CD4-positive, alpha-beta T cell treated with Interleukin-10 for 1 hour (primary cell): ENCODE measurements at places on chromosomes 11 and 22.

DNA sequence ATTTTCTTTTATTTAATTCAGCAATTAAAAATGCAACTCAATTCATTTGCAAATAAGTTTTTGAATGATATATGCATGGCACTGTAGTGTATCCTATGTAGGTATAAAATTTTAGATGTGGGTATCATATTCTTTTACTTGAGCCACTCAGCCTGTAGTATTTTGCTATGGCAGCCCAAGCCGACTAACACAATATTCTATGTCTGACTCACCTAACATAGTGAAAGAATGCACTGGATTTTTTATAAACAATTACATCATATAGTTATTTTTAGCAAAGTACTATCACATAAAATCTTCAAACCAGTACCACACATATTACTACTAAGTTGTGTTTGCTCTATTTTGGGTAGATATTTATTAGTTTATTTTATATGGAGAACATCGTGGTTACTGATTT lies 21.9 kb upstream of the GRIA4 start:
- no peak for DNase-seq

- no peak for DNase-seq
Observed at GRCh38 chr11:11555208-11555607, 66.6 kb downstream of the GALNT18 start.

DNA sequence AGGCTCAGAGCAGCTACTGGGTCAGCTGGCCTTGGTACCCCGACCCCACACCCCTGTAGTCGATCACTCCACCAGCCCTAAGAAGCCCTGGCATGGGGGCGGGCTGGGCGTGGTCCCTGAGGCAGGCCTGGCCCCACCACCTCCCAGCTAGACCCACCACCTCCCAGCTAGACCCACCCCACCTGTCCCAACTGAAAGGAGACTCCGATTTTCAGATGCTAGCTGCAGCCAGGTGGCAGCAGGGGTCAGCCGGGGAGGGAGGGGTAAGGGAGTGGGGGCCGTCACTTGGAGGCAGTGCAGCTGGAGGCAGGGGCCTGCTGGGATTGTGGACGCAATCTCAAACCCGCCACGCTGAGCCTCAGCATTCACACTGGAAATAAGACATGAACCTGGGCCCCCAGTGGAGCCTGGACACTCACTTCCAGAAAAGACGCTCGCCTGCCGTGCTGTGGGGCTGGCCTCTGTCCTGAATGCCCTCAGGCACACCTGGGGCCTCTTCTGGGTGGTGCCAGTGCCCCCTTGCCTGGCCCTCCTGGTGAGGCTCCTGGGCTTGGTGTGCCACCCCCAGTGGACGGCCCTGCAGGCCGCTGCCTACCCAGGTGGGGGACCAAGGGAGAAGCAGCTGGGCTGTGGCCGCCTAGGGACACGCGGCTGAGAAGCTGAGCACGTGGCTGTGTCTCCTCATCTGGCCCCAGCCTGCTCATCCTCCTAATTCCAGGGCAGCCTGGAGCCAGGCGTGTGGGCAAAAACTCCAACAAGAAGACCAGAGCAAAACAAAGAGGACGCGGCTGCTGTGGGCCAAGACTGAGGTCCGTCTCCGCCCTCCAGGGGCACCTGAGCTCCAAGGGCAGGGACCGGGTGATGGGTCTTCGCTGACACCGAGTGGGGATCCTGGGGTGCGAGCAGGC lies 26.7 kb downstream of the OSBPL5 start:
- no peak for DNase-seq

DNA sequence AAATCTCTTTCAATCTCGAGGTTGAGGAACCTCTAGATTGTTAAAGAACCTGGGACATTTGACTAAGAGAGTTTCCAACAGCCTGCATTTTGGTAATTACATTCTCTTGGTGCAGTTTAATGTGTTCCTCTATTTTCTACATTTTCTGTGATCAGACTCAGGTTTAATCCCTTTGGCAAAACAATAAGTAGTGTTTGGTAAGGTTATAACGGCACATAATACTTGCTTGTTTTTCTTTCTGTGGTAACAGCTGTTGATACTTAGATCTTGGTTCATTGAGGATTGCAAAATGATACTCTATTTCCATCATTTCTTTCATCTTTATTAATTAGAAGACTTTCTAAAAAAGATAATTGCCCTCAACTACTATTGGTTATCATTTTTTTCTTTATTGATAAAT lies 271.3 kb downstream of the SBF2 start:
- no peak for DNase-seq

DNA sequence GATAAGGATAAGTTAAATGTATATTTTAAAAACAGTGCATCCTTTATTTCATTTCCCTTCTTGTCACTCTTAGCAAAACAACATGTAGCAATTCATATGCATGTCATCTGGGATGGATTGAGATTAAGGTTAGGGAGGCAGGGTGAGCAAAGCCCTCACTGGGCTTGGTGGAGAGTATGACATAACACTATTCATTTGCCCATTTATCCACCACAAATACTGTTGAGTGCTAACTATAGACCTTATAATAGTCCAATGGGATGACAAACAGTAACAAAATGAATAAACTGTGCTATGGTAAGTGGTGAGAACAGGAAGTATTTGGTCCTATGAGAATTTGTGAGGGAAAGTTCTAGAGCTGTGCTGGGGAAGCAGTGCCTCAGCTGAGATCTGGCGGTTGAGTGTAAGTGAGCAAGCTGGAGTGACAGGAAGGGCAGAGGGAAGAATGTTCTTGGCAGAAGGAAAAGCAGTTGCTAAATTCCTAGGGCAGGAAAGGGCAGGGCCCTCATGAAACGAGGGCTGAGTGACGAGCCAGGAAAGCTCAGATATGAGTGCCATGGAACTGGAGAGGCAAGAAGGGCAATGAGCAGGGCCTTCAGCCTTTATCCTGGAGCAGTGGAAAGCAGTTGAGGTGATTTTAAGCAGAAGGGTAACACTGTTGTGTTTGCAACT lies 6.7 kb downstream of the HSD17B12 start:
- no peak for DNase-seq

DNA sequence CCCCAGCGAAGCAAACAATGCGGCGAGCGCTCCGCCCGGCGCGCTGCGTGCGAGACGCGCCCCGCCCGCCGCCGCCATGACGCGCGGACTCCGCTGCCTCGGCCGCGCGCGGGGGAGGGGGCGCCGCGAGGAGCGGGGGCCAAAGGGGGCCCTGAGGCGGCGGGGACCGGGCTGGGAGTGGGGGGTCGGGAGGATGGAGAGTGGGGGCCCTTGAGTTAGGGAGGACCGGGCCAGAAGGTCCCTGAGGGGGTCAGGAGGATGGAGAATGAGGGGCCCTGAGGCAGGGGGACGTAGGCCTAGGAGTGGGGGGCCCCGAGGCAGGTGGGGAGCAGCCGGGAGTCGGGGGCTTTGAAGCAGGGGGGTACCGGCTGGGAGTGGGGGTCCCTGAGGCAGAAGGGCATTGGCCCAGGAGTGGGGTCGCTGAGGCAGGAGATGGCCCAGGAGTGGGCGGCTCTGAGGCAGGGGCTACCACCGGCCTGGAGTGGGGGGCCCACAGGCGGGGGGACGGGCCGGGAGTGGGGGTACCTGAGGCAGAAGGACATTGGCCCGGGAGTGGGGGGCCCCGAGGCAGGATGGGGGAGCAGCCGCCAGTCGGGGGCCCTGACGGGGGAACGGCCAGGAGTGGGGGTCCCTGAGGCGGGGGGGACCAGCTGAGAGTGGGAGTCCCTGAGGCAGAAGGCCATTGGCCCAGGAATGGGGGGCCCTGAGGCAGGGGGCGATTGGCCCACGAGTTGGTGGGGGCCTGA lies at the start of gene BRD1:
Gene BRD1, minus strand, starts transcription at position 21 of the 746 bp plus-strand sequence. CDS start 3,556 bp downstream, outside the sequence.
- peak; percentile 62 for DNase-seq

GRCh38 chr22:20562607-20563465 lies 55.4 kb downstream of the MED15 start:
- no peak for DNase-seq

- DNase-seq = no peak
Observed at GRCh38 chr22:21753374-21754111, 17.9 kb upstream of the YPEL1 start.

DNA sequence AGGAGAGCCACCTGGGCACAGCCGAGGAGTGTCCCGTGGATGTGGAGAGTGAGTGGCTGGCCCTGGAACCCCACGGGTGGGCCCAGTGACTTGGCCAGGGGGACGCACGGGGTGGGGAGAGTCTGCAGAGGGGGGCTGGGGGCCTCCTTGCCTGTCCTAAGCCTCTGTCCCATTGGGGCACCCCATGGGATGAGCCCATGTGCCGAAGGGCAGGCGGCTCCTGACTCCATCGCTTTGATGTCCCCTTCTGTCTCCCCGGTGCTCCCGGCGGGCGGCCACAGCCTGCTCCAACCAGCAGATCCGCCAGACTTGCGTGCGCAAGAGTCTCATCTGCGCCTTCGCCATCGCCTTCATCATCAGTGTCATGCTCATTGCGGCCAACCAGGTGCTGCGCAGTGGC lies 9.4 kb downstream of the CABP7 start:
- no peak for DNase-seq

GRCh38 chr11:75150879-75151278 lies at the start of gene SLCO2B1:
Gene SLCO2B1 (plus strand): TSS chr11:75151107. CDS start chr11:75151382, 275 bp downstream.
- no peak for DNase-seq

DNA sequence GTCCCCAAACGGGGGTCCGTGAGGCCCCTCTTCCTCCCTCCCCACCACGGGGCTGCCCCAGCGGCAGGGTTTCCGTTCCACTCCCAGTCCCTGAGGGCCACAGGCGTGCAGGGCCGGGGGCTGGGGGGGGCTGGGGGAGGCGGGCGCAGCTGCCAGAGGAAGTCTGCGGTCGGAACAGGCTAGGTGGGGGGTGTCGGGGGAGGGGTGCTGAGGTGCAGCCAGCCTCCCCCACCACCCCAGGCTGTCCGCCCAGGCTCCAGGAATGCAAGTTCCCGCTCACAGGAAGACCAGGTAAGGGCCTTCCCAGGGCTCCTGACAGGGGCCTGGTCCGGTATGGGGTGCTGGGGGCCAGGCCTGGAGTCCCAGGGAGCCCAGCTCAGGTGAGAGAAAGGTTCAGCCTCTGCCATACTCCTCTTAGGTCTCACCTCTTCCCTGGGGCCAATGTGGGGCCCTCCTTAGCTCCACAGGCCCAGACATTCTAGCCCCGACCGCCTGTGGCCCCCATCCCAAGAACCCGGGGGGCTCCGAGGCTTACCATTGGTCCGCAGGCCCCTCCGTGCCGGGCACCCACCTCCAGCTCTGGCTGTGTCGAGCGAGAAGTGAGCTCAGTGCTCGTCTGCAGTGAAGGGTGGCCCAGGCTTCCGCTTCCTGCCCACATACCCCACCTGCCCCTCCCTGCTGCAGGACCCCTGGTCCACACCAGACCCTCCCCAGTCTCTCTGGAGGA lies at the start of gene PTPRCAP:
Gene PTPRCAP, minus strand, starts transcription at position 601 of the 727 bp plus-strand sequence. Its CDS starts 63 bp downstream, at position 538.
- DNase-seq = peak; percentile 78

DNA sequence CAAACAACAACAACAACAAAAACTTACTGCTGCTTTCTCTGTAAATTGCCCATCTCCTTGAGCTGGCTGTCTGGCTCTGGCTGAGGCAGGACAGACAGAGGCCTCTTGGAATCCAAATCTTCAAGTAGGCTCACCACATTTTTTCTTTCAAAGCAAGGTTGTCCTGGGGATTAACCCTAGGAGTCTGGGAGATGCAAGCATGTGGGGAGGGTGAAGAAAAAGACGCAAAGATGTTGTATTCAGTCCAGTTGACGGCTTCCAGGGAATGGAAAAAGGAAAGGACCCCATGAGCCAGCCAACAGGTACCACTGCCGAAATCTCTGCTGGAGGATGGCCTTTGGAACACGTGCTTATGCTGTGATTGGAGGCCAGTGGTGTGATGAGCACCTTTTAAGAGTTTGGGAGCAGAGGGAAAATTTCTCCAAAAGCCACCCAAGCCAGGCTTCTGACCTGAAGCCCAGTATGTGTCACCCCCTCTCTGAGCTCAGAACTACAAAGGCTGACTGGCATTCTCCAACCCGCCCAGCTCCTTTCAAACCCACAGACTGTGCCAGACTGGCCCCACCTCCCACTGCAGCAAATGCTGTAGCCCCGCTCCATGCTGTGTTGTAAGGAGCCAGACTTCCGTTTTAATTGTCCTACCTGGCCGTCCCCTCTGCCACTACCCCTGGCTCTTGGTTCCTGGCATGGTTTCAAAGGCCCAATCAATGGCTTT lies 10.8 kb downstream of the BLID start:
- DNase-seq = no peak

DNA sequence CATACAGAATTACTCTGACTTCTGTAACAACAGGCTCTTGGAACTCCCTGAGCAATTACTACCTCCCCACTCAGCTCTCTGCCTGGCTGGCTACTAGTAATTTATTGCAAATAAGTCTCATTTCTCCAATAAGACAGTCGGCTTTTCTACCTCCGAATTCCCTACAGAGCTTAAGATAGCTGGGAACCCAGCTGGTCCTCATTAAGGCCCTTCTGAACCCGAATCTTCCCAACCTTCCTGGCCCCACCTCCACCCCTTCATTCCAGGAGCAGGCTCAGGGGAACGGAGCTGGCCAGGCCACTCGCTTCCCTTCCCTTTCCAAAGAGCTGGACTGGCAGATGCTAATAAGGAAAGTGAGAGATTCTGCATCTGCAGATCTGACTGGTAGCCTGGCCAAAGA lies 21.6 kb downstream of the TMPRSS5 start:
- no peak for DNase-seq

DNA sequence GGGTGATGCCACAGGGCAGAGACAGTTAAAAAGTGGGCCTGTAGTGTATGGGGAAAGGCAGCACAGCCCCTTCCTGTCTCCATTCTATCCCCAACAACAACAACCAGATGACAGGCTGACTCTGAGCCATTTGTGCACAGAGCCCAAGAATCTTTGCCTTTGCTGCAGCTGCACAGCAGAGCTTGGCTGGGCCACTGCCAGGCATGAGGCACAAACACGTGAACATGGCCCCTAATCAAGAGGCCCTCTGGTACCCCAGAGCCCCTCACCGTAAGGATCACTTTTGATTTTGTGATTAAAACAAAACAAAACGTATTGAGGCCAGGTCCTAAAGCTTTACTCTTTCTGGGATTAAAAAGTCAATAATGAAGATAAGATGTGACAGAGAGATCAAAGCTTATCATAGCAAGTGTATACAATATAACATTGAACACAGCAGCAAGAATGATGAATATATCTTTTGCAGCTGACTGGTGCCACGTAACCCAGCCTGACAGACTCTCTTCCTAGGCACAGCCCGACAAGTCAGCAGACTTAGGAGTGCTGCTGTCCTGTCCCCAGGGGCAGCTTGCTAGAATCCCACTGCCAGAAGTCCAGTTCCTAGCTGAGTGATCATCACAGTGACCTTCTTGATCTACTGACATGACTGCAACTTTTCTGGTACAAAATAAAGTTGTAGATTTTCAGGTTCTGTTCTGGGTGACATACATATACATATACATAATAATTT lies 117.8 kb downstream of the SERGEF start:
- no peak for DNase-seq

GRCh38 chr11:1660111-1660867 lies 30.7 kb downstream of the KRTAP5-5 start:
- DNase-seq = no peak
